ENCODE measurements at places on chromosomes 3 and 15.
A peak's percentile ranks its signal among the peaks of the same experiment; 100 is the strongest.

GRCh38 chr3:51940648-51941462 is 849 bp downstream of the RRP9 start:
- no peak for DNase-seq

DNA sequence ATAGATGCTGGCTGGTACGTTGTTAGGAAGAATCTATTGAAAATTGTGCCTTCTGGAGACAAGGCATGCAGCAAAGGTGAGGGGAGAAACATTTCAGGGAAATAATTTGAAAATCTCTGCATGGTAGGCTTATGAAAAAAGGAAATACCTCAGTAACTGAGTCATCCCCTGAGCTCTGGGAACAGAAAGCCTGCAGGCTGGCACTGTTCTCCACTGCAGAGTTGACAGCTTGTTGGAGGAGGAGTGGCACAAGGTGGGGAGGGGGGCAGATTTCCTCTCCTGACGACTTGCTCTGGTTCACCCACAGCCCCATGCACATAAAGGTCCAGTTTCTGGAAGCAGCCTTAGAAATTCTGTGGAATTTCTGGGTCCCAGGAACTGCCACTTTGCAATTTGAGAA is 179.4 kb downstream of the ABHD5 start:
- DNase-seq = no peak

- no peak for DNase-seq
Observed at GRCh38 chr15:46854564-46854963, 862.7 kb upstream of the SEMA6D start.

GRCh38 chr3:50189274-50189673 is 2.1 kb upstream of the GNAT1 start:
- DNase-seq = peak; percentile 77

- no peak for DNase-seq
Observed at GRCh38 chr15:92043283-92043682, 189.8 kb downstream of the SLCO3A1 start.

- DNase-seq = peak; percentile 90
Observed at GRCh38 chr3:122063908-122064307, 8.7 kb downstream of the CD86 start.

DNA sequence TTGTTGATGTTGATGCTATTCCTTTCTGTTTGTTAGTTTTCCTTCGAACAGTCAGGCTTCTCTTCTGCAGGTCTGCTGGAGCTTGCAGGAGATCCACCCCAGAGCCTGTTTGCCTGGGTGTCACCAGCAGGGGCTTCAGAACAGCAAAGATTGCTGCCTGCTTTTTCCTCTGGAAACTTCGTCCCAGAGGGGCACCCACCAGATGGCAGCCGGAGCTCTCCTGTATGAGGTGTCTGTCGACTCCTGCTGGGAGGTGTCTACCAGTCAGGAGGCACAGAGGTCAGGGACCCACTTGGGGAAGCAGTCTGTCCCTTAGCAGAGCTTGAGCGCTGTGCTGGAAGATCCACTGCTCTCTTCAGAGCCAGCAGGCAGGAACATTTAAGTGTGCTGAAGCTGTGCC is 303.2 kb downstream of the ZIC1 start:
- DNase-seq = no peak

DNA sequence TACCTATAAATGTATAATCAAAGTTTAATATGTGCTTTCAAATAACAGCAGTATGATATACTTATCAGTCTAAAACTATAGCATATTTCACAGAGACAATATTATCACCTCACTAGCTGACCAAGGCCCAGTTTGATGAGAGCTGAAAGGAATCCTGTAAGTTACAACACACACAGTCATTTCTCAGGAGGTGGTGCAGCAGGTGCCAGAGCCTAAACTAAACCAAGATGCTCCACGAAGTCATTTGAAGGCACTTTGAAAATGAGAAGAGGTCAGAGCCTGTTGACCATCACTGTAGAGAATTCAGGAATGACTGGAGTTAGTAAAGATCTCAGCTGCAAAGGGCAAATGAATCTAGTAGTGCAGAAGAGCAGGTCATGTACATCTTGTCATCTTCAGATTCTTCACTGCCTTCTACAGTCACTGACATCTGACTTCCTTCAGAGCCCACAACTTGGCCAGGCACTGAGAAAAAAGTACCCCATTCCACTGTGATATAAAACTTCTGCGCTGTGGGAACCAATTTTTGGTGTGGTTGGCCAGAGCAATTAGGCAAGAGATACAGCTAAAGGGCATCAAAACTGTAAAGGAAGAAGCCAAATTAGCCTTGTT is 7.9 kb downstream of the GBE1 start:
- DNase-seq = peak; percentile 5

DNA sequence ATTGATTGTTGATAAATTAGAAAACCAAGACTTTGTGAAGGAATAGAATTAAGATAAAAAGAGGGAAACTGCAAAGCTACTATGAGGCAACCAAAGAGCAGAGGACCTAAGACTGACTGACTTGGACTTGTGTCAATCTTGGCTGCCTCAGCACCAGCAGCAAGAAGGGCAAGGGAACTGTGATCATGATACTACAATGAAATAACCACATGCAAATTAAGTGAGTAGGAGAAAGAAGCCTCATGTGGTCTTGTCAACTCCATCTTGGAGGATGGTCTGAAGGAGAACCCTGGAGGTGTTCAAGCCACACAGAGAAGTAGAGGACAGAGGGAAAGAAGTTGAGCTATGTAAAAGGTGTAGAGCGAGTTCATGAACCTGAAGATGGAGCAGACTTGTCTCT is 47.3 kb upstream of the THRB start:
- no peak for DNase-seq

GRCh38 chr3:26588931-26589330 is 33.6 kb upstream of the LRRC3B start:
- no peak for DNase-seq

DNA sequence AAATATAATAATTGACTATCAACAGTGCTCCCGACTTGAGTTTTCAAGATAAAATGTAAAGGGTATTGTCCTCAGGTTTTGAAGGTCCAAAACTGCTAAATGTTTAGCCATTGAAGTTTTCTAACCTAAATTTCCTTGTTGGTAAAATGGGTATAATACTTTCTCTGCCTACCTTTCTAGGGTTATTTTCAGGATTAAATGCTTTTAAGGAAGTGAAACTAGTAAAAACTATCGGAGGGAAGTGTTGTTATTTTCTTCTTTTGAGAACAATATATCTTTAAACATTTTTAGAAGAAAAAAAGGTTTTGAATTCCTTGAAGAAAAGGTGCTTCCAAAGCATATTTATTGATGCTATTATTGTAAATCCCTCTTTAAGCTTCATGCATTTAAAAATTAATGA is 67.3 kb downstream of the FILIP1L start:
- DNase-seq = peak; percentile 12

- DNase-seq = peak; percentile 84
Observed at GRCh38 chr3:14439501-14440167, 37.2 kb downstream of the SLC6A6 start.

DNA sequence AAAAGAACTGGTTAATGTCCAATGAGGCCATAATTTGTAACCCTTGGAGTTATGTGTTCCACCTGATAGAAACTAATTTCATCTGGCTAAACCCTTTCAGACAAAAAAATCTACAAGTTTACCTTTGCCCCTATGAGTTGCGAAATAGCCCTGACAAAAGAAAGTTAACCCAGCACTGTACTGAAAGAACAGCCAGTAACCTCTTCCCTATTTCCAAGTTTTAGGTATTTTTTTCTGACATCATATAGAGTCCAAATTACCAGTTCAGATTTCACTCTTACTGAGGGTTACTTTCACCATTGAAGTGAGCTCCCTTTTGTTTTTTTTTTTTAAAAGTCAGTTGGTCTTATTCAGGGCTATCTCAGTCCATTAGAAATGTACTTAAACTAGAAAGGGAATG is 42.8 kb upstream of the PTPRG start:
- peak; percentile 44 for DNase-seq

DNA sequence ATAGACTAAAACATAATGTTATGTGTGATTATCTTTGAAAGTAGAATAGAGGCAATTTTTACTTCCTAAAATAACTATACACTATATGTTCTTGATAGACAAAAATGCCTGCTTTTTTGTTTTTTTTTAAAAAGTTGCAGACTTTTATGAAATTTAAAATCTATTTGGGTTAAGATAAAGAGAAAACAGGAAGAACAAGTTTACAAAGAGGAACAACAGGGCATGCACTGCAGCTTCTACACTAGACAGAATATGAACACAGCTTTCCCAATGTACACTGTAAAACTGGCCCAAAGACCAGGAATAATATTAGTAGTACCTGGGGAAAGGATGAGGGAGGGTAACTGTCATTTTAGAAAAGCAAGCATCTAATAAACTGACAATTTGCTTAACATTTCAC is 53.7 kb downstream of the NR1I2 start:
- DNase-seq = peak; percentile 7

- peak; percentile 50 for DNase-seq
Observed at GRCh38 chr3:107753494-107753893, 230.7 kb downstream of the BBX start.

DNA sequence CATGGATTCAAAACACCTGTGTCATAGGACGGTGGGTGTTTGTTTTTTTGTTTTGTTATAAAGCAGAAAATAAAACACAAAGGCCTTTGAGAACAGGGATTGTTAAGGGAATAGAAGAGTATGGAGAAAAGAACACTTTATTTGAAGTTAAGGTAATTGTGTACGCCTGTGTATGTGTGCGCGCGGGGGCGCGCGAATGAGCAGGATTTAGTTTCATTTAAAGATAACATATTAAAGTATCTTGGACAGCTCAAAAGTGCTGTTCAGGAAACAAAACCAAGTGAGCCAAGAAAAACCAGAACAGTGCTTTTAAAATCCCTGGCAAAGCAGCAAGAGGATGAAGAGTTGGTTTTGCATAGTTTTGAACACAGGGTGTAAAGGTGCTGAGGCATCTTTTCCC is 1.9 kb downstream of the CPNE4 start:
- no peak for DNase-seq

DNA sequence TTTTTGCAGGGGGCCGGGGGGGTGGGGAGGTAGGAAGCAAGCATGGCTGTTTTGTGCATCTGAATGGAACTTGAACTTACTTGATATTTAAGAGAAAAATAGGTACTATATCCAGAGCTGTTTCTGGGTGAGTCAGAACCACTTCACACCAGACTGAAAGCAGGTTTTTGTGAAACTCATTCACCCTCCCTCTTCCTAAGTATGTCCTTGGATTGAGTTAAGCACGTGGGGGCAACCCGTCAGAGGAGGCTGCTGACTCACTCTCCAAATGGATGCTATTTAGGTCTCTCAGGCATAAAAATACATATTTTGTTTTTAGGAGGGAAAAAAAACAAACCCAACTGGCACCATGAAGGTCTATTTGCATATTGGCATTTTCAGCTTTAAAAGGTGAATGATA is 270.3 kb downstream of the RYR3 start:
- no peak for DNase-seq

DNA sequence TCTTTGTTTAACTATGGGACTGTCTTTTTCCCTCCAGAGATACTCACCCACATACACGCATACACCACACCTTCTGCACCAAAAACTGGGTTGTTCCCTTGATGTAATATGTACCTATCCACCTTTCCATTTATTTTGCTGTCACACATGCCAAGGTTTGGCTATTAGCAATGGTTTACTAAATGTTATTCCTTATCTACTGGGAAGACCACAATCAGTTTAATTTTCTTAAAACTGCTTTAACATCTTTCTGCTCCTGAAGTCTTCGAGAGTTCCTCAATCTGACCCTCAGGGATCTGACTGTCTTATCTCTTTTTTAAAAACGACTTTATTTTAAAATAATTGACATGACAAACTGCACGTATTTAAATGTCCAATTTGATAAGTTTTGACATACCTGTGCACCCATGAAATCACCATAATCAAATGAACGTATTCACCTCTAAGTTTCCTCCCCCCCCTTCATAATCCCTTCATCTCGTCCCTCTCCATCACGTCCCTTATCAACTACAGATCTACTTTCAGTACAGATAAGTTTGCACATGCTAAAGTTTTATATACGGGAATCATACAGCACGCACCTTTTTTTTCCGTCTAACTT is 805 bp upstream of the TRPM7 start:
- DNase-seq = no peak

GRCh38 chr3:109337393-109337792 is at the start of gene DPPA4:
DPPA4 (minus strand) TSS chr3:109337546; CDS start chr3:109337517, 29 bp downstream.
- DNase-seq = no peak

- peak; percentile 89 for DNase-seq
Observed at GRCh38 chr15:79004336-79004735, 59.5 kb upstream of the CTSH start.

DNA sequence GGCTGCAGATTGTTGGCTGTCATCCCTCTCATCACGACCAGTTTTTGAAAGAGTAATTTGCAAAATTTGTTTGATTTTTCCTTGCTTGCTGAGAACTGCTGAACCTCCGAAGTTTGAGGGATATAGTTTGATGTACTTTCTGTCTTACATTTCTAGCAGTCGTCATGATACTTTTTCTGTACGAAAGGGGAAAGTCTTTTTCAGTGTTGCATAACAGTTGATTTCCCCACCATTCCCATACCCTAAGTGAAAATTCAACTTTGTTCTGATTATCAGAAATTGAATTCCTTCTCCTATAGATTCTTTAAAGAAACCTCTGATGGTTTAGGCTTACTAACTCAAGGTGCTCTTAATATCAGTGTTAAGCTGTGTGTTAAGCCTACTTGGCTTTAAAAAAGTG is 1.6 kb downstream of the PDE8A start:
- DNase-seq = no peak

GRCh38 chr15:75815811-75816719 is 27.2 kb upstream of the UBE2Q2 start:
- no peak for DNase-seq

GRCh38 chr3:176948151-176948550 is 249.1 kb downstream of the TBL1XR1 start:
- no peak for DNase-seq

DNA sequence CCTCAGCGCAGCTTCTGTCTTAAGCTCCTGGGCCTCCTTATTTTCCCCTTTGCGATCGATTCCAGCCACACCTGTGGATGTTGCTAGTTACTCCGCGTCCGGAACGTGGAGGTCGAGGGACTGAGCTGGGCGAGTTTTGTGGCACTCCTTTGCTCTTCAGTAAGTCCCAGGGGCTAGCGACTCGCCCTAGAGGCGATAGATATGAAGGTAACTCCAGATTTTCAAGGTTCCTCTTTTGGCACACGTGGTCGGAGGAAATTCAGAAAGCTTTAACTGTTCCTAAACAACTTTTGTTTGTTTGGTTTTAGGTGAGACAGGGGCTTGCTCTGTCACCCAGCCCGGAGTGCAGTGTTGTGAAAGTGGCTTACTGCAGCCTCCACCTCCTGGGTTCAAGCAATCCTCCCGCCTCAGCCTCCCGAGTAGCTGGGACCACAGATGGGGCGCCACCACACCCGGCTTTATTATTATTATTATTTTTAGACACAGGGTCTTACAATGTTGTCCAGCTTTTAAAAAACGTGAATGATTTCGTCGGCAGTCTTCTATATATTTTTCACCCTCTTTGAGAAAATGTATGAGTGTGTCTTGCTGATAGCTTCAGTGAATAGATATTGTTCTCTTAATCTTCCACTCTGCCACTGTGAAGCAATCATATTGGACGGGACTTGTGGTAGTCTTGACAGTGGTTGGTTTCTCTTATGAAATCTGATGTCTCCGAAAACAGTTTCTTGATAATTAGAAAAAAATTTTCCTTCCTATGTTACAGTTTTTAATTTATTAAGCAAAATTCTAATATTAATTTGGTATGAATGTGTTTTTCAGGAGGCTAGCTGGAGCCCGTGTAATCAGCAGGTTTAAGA is 785 bp downstream of the MFSD1 start:
- DNase-seq = peak; percentile 63
